ENCODE measurements at places on chromosomes 7 and 10.

DNA sequence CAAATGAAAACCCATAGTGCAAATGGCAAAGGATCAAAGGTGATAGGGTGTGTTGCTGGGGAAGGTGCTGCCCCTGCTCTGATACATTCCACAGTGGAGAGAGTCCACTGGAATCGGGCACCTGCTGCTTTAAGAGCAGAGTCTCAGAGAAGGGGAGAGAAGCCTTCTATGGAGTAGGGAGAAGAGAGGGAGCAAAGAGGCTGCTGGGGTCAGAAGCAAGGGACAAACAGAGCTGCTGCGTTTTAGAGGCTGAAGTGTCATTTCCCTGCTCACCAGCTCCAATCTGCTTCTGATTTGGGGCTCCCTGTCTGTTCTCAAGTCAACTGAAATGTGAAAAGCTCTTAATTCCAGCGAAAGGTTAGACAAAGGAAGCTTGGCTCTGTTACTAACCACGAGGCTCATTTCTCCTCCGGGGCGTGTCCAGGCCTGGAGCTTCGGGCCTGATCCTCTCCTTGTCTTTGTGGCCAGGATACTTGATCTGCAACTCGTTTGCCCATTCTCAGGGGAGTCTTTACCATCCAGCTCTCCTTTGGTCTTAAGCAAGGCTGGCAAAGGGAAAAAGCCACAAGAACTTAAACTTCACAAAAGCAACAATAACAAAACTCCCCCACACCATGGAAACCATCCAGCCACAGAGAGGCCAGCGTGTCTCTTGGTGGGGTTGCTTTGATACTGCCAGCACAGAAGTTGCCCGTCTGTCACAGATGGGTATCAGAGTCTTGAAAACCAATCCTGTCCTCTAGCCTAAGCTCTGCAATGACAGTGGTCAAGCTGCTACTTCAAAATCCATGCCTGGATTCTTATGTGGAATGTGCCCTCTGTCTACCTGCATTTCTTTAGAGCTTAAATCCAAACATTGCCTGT, 692.6 kb downstream of the SUGCT start:
- DNase-seq = peak; percentile 25

GRCh38 chr7:100061518-100062193, 12.1 kb downstream of the ZSCAN21 start:
- DNase-seq = no peak

- no peak for DNase-seq
These were observed 6.5 kb upstream of the EIF5AL1 start for GRCh38 chr10:79505829-79506228.

GRCh38 chr7:127771707-127772106, 119.7 kb downstream of the SND1 start:
- no peak for DNase-seq

DNA sequence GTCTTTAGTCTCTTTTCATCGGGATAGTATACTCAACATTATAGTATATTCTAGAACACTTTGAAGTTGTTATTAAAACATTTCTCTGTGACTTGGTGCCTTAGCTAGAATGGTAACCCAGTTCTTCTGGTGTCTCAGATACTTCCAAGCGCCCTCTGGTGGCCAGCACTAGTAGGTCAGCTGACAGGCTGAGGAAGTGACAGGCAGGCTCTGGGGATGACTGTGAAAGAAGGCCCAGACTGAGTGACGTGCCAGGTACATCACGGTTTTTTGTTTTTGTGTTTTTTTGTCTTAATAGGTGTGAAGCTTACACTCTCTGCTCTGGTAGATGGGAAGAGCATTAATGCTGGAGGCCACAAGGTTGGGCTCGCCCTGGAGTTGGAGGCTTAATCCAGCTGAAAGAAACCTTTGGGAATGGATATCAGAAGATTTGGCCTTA, 5.1 kb downstream of the COMTD1 start:
- peak; percentile 69 for DNase-seq

DNA sequence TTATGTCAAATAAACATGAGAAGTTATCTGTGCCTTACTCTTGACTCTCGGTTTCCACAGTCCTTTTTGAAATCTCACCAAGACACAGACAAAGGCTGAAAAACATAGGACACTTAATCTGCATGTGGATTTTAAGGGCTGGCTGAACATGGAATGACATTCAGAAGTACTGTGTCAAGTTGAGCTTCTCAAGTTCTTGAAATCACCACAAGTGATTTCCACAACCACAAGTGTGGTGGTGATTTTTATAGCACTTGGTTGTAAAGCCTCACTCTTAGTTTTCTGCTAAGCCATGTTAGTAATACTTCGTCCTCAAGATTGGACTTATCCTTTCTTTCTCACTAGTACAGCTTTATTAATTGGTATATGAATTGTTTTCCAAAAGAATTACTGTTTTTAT, 29.6 kb downstream of the FOXP2 start:
- DNase-seq = no peak

GRCh38 chr7:127794136-127794535, 142.1 kb downstream of the SND1 start:
- DNase-seq = no peak

DNA sequence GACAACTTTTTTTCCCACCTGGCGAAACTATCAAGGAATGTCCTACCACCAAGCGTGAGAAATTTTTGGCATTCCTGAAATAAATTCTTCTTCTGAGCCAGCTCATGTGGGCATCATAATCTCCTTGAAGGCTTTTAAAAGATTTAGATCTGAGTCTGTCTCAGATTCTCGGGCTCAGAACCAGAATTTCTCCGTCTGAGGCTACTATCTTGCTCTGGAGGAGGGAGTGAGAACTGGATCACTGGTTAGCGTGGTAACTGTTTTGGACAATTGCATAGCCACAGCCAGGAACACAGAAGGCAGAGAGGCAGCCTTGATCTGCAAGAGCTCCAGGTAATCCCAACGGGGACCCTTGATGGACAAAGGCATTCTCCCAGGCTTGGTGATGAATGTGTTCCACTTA, 1.0 kb upstream of the PLAC9 start:
- no peak for DNase-seq

DNA sequence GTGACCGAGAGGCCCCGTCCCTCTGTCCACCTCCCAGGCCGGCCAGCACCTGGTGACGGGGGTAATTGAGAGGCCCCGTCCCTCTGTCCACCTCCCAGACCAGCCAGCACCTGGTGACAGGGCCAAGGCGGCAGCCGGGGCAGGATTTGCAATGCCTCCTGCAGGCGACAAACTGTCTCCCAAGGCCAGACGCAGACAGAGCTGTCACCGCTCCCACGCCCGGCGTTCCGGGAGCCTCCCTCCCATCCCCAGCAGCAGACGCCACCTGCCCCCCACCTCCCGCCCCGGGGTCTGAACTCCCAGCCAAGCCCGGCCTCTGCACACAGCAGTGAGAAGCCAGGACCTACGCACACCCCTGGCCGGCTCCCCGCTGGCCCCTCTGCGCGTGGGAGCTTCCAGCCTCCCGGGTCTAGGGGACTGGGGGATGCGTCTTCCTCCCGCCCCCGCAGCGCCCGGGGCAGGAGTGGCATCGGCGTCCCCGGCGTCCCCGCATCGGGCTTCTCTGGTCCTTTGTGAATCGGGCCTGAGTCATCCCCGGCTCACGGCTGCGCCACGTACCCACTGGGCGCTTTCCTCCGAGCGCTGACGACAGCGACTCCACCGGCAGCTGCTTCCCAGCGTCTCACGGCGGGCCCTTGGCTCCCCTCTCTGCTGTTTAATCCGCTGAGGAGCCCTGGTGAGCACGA, 95.1 kb upstream of the DIP2C start:
- DNase-seq = no peak

- peak; percentile 67 for DNase-seq
These were observed 219.9 kb upstream of the KMT2E start for GRCh38 chr7:104794154-104794553.

DNA sequence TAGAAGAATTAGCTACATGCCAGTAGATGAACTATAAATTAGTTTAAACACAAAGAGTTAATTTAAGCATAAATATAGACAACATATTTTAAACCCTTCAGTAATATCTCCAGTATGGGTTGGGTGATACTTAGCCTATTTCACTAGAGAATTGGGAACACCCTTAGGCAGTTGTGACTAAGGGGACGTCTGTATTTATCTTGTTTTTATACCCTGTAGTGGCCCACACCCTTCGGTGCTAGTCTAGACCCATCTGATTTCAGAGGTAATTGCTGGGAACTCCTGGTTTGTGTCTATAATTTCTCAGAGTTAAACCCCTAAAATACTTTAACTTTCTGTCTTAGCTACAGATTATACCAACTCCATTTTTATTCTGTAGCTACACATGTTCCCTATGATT, 11.5 kb upstream of the STEAP4 start:
- DNase-seq = no peak

DNA sequence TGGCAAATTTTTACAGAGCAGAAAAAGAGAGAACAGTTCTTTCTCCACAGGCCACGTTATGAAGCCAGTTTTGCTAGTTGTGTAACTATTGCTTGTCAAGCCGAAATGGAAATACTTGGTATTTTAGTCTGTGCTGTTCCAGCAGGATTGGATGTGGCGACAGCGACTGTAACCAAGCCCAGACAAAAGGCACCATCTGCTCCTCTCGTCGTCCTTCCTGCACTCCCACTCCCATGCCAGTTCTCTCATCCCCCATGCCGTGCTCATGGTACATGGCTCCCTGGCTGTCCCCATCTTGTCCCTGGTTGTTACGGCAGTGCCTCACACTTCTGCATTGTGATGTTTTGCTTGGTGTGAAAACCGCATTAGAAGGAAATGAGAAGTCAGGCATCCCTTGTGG, 185.7 kb upstream of the FZD8 start:
- no peak for DNase-seq

- DNase-seq = peak; percentile 76
These were observed 150.8 kb downstream of the DGKI start for GRCh38 chr7:137695942-137696341.

DNA sequence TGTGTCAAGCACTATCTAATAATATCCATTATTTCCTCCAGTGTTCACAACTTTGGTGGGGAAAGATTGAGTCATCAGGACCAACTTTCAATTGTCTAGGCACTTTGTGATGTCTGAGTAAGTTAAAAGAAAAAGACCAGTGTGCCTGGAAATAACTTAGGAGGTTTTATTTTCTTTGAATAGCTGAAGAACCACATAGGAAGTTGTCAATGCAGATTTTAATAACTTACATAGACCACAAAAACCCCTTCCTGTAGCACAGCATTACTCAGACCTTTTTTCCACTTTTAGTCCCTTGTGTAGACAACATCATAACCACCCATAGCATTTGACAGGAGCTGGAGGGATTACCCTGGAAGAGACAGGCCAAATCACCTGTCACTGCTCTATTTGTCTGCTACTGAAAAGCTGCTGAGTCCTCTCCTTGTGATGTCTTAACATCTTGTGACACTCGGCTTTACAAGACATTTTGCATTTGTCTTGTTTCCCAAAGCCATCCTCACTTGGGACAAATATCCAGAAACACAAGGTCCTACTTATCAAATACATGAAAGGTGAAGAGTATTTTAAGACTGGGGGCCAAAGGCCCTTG, 241.5 kb upstream of the PTER start:
- no peak for DNase-seq

DNA sequence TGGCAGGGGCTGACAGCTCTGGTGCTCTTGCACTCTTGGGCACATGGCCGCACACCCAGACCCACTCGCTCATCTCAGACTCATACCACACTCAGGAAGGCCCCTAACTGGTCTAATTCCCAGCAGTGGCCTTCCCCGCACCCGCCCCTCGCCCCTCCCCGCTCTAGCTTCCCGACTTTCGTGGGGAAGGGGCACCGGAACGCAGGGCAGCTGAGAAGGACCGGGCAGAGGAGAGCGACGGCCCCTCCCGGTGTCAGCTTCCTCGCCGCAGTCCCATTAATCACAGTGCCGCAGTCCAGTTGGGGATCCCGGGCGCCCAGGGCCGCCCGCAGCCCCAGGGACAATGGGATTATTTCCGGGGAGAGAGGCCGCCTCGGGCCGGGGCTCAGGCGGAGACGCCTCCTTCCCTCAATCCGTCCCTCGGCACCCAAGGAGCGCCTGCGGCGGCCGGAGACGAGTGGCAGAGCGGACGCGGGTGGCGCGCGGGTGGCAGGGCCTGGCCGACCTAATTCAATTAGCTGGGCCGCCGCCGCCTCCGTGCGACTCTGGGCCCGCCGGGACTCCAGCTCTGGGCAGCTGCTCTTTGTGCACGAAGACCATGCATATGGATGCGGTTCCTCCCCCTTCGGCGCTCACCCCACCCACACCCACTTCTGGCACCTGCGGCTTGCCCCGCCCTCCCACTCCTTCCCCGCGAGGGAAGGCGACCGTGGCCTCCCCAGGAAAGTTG, 7.8 kb upstream of the TLX1 start:
- no peak for DNase-seq

DNA sequence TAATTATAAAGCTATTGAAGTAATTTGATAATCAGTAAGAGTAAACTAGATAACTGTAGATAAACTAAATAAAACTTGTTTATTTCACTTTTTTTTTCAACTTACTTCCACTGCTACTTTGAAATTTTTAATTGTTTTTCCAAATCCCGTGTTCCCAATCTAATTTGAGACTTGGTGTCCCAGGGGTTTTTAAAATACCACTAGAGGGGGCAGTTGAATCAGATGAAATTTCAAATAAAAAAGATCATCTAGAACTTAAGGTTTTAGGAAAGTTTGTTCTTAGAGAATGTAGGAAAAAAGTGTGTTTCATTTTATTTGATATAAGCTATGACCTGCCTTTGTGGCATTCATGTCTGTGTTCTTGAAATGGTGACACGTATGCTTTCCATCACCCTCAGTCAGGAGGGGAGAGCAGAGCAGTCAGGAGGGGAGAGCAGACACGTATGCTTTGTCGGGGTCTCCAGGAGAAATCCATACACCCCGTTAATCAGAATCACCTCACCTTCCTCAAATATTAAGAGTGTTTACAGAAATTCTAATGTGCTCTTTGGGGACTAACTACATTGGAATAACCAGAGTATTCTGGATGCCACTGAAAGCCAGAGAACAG, 49.9 kb downstream of the C10orf67 start:
- no peak for DNase-seq

- no peak for DNase-seq
These were observed 26.1 kb downstream of the LRRTM3 start for GRCh38 chr10:66951896-66952295.

DNA sequence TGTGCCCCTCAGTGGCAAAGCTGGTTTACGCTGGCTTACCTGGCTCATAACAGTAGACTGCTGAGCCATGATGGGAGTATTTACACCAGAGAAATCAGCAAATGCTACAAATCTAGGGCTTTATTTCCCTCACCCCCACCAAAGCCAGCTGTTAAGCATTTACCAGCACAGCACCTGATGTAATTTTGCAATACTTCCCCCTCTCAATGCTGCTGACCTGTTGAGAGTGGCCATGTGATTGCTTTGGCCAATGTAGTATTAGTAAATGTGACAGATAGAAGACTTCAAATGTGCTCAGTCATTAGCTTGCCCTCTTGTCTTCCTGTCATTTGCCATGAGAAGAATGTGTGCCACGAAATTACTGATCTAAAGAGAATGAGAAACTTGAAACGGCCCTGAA, 46.6 kb downstream of the HERPUD2 start:
- no peak for DNase-seq

- no peak for DNase-seq
These were observed 42.5 kb upstream of the KCNMA1 start for GRCh38 chr10:77680065-77680464.

GRCh38 chr7:2251841-2252771, 10.1 kb downstream of the NUDT1 start:
- DNase-seq = peak; percentile 39
